Fibroblast of pulmonary artery (primary cell): ENCODE measurements at places on chromosomes 5 and 9.

DNA sequence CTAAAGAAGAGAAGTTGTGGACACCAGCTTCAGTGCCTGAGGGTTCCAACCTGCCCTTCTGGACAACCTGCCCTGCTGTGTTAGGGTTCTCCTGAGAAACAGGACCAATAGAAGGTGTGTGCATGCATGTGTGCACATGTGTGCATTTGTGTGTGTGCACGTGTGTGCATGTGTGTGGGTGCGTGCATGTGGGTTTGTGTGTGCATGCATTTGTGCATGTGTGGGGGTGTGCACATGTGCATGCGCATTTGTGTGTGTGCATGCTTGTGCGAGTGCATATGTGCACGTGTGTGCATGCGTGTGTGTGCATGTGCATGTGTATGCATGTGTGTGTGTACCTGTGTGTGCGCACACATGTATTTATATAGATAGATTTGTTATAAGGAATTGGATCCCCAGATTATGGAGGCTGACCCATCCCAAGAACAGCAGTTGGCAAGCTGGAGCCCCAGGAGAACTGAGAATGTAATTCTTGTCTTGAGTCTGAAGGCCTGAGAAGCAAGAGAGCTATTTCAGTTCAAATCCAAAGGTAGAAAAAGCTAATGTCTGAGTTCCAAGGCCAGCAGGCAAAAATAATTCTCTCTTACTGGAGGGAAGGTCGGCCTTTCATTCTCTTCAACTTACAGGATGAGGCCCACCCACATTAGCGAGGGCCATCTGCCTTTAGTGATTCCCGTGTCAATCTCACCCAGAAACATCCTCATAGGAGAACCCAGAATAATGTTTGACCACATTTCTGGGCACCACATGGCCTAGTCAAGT lies 62.9 kb upstream of the SYNPO start:
- DNase-seq: no peak

DNA sequence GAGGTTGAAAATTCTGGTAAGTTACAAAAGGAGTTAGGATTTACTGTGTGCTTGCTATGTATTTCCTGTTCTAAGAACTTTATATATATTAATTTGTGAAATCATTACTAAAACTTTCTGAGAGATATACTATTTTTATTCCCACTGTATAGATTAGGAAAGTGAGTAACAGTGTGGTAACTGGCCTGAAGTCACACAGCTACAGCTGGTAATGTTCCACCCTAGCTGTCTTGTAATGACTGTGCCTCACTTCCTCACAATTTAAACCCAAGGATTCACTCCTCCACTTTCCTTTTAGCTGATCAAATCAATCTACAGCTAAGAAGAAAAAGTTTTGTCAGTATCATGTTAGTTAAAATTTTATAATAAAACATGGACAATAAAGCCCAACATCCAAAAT lies 278.8 kb downstream of the GAS1 start:
- no peak for DNase-seq

GRCh38 chr9:2448193-2448738 lies 173.3 kb upstream of the VLDLR start:
- no peak for DNase-seq

DNA sequence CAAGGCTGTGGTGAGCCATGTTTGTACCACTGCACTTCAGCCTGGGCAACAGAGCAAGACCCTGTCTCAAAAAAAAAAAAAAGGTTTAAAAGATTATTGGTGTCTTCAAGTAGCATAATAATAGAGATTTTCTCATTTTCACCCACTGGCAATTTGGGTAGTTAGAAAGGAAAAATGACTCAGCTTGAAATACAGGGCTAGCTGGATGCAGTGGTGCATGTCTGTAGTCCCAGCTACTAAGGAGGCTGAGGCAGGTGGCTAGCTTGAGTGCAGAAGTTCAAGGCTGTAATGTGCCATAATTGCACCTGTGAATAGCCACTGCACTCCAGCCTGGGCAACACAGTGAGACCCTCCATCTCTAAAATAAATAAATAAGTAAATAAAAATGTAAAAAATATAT lies 111.1 kb downstream of the ARRDC3 start:
- DNase-seq: no peak

- peak; percentile 2 for DNase-seq
These were observed 54.1 kb downstream of the MRPS30 start for GRCh38 chr5:44862808-44863207.

DNA sequence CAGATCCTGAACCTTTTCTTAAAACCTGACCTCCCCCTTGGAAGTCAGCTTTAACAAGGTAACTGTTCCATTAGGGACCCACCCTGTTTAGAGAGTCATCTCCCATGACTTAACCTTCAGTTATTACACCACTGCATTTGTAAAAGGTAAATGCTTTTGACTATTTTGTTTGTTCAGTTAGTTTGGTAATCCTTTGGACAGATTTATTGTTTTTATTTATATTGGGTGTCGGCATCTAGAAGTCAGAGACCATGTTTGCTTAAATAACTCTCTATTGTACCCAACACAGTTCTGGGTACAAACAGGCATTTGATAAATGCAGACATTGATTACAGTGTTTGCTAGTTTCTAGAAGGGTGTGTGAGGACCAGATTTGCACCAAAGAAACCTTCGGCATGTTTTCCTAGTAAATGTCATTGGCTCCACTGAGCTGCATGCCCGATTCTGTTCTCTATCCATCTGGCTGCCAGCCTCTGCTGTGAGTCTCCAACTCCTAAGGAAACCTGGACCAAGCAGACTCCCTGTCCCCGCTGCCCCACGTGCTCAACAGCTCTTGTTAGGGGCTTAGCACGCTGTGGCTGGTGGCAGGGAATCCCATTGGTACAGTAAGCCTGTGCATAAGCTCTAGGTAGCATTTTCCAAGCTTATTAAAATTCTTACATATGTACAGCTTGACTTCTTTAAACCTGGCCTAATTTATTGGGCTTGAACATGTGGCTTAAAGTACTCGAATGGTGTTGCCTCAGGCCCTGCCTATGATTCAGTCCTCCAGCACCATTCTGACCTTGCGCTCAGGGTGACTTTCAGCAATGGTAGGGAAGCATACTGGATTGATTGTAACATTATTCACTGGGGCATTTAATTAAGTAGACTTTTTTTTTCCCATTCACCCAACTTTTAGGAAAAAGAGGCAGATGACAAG lies 6.6 kb downstream of the PCBD2 start:
- no peak for DNase-seq

DNA sequence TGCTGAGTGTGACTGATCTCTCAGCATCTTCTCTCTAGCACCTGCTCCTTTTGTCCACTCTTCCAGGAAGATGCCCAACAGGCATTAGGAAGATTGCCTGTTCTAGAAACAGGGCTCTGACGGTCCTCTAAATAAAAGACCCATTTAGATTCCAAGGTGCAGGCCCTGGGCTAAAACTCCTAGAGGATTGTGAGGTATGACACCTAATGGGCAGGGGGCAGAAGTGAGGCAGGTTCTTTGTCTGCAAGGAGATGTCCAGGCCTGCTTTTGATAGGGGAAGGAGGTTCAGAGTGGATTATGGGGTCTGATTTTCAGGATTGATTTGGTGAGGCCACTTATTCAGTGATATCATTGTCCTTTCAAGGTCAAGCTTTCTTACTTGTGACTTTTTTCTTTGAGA lies 140.8 kb upstream of the TRPC7 start:
- DNase-seq: no peak

- peak; percentile 75 for DNase-seq
These were observed 50.0 kb downstream of the TRIM32 start for GRCh38 chr9:116737152-116737546.

DNA sequence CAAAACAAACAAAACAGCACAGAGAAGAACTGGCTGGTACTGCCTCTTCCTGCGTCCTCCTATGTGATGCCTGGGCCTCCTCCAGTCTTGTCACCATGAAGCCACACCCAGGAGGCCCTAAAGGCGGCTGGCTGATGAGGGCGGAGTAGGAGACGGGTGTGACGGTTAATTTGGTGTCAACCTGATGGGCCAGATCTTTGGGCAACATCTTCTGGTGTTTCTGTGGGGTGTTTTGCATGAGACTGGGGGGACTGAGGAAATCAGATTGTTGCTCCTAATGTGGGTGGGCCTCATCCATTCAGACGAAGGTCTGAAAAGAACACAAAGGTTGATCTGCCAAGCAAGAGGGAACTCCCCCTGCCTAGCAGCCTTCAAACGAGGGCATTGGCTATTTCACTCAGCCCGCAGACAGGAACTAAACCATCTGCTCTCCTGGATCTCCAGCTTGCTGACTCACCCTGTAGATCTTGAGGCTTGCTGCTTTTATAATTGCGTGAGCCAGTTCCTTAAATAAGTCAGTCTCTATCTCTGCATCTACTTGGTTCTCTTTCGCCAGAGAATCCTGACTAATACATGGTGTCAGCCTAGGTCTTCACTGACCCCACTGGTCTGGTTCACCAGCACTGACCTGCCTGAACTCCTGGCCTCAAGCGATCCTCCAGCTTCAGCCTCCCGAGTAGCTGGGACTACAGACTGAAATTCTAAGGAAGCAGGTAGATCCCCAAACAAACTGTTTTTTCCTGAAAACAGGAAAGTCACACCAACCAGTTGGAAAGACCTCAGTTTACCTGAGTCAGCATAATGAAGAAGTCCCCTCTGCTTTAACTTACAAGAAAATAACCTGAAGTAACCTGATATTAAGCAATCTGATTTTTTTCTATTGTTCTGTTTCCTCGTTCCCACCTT lies 12.8 kb upstream of the ZFP62 start:
- DNase-seq: peak; percentile 38

DNA sequence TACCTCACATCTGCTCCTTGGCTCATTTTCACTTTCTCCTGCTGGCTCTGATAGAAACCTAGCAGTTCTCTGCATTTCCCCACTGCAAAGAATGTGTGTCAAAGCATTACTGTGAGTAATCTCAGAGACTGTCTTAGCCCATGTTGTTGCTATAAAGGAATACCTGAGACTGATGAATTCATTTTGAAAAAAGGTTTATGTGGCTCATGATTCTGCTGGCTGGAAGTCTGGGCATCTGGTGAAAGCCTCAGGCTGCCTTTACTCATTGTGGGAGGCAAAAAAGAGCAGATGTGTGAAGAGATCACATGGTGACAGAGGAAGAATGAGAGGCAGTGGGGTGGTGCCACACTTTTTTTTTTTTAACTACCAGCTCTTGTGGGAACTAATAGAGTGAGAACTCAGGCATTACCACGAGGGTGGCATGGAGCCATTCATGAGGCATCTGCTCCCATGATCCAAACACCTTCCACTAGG lies 191.6 kb upstream of the CTNND2 start:
- no peak for DNase-seq

DNA sequence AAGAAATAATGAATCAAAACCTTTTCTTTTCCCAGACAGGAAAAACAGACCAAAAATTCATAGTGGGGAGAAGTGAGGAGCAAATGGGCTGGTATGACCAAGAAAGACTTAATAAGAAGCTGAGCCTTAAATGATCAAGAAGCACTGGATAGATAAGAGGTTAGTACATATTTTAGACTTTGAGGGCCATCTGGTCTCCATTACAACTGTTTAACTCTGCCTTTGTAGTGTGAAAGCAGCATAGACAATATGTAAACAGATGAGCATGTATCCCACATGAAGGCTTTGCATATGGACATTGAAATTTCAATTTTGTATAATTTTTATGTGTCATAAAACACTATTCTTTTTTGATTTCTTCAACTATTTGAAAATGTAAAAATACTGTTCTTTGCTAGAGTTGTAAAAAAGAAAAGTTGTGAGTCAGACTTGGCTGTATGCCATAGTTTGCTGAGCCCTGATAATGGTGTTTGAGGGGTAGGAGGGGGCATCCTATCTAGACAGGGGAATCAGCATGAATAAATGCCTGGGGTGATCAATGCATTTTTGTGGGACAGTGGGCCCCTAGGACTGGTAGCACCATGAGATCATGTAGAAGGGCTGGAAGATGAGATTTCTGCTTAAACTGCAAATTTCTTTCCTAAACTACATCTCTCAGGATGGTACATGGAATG lies 91.8 kb upstream of the GPR151 start:
- DNase-seq: no peak

DNA sequence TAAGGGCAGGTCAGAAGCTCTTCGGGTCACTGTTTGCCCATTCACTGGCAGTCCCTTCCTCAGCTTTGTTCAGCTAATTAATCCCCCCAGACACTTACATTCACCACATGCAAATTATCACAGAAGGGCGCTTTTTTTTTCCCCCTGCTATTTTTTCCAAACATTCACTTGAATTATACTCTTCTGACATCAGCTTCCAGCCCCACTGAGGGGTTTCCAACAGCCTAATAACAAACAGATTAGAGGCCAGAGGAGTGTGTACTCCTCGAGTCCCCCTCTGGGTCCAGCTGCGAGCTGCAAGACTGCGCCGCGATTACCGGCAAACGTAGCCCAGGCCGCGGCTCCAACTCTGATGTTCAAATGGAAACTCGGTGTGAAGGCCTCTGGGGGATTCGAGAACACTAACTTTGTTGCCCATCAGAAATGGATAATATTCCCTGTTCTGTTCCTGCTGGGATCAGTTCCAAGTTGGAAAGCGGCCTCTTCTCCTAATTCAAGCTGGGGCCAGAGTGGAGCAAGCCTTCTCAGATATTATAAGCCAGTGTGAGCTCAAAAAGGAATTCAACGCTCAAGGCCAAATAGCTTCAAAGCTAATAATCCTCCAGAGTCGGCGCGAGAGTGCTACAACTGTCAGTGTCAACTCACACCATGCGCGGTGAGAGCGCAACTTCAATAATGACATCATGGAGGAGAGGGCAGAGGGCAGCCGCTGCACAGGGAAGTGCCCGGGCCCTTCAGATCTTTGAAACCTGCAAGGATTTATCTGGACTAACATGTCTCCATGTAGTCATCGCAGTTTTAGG lies 560.8 kb downstream of the BNC2 start:
- DNase-seq: peak; percentile 37

DNA sequence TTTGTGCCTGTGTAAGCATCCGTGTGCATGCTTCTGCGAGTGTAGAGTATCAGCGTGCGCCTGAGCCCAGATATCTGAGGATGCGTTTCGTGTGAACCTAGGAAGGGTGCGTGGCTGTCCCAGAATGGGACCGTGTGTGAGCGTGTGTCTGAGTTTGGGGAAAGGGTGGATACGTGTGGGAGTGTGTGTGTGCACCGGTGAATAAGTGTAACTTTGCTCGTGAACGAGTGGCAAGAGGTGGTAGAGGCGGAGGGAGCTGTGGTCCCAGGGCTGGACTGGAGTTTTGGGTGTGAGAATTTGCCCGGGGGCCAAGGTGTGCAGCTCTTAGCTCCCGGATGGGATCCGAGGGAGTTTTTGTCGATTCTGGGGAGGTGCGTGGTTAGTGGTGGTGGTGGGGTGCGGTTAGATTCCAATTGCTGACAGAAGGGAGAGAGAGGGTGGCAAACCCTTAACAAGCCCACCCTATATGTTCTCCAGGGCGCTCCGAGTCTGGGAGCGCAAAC lies 686 bp upstream of the COL27A1 start:
- DNase-seq: no peak

DNA sequence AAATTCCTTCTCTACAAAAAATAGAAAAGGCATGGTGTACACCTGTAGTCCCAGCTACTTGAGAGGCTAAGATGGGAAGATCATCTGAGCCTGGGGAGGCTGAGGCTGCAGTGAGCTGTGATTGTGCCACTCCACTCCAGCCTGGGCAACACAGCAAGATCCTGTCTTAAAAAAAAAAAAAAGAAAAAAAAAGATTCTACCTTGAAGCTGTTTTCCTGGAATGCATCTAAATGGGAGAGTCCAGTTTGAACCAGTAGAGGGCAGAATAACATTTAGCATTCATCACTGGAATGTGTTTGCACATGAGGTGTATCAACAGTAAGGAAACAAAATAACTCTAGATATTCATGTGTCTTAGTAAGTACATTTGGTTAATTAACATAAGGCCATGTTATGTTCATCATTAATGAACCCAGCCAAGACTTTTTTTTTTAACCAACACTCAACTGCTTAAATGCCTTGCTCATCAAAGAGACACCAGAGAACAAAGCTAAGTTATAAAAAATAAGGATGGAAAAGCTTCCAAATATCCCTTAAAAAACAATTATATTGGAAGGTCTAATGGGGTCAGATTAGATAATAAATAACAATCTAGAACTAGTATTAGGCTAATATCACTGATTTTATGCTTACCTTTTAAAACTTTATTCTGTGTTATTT lies 16.1 kb downstream of the IFNE start:
- DNase-seq: peak; percentile 86
